ENCODE measurements at places on chromosomes 2 and 18.

- DNase-seq: no peak
Measured at GRCh38 chr18:26634631-26635030, 86.3 kb upstream of the KCTD1 start.

GRCh38 chr2:163573652-163574051, 162.2 kb downstream of the FIGN start:
- DNase-seq: no peak

GRCh38 chr2:75707901-75708300, 2.8 kb downstream of the GCFC2 start:
- no peak for DNase-seq

DNA sequence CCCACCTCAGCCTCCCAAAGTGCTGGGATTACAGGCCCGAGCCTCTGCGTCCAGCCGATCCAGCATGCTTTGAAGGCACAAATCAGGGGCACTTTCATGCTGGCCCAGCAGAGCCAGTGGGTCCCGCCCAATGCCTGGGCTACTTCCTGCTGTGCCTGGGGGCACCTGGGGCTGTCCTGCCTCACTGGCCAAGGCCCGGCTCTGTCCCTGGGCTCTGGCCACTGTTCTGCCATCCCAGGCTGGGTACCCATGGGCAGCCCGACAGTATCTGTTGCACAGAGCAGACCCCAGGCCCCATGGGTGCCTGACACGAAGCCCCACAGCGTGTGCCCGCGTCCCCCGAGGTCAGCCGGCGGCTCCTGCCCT, 6.8 kb upstream of the GAL3ST2 start:
- DNase-seq: no peak

- DNase-seq: no peak
Measured at GRCh38 chr18:36813824-36814223, 15.0 kb downstream of the TPGS2 start.

DNA sequence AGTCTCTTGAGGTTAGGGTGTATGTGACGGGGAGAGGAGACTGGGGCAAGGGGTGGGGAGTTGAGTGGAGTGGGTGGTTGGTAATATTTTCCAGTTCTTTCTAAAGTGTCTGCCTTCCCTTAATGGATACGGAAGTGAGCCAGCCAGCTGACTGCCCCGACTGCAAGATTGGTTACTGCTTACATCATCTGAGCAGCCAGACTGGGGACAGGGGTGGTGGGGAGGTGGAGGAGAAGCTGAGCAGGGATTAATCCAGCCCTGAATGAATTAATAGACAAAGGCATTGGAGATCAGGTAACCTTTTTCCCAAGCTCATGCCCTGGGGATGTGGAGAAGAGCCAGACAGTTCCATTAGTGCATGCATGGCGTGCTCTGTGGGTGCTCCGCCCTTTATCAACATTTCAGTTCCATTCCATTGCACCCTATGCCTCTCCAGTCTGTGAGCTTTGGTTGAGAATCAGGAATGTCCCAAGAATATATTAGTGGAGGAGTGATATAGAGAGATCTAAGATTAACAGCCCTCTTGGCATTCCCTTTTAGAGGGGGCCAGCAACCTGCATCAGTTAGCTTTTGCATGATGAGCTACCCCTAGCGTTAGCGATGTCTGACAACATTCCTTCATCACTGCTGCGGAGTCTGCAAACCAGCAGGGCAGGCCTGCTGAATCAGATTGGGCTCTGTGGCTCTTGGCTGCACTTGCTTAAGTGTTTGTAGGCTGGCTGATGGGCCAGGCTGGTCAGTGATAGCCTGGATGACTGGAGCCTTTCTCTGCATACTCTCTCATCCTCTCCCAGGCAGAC, 67.4 kb downstream of the TNP1 start:
- peak; percentile 79 for DNase-seq

DNA sequence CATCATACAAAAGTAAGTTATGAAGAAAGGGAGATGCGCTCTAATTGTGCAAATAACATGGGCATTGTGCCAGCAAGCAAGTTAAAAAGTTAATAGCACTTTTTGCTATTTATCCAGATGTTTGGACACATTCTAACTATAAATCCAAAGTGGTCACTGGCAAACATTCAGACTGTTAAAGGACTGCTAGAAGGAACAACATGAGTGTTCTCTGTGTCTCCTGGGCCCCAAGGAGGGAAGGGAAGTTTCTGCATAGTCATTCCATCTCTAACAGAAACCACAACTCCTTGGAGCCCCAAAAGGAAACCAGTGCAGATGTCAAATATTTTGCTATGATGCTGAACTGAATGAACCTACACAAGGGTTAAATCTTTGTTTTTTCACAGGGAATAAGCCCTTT, 213.3 kb upstream of the HNRNPA3 start:
- DNase-seq: peak; percentile 88
